ENCODE measurements at places on chromosomes 5 and 9.

DNA sequence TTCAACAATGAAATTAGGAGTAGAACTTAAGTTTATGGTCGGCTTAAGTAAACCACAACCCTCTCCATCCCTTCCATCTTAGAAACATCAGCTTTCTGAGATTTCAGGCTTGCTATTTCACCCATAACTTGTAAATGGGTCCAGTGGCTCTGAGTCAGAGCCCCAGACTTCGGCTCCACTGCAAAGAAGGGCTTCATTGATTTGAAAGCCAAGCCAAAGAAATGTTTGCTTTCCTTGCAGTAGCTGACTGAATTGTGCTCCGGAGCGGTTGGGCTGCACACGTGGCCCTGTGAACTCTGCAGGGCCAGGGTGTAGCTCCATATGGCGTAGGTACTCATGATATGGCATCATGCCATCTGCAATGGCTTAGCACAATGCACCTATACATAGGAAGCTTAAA is 57.0 kb downstream of the NREP start:
- DNase-seq: no peak

DNA sequence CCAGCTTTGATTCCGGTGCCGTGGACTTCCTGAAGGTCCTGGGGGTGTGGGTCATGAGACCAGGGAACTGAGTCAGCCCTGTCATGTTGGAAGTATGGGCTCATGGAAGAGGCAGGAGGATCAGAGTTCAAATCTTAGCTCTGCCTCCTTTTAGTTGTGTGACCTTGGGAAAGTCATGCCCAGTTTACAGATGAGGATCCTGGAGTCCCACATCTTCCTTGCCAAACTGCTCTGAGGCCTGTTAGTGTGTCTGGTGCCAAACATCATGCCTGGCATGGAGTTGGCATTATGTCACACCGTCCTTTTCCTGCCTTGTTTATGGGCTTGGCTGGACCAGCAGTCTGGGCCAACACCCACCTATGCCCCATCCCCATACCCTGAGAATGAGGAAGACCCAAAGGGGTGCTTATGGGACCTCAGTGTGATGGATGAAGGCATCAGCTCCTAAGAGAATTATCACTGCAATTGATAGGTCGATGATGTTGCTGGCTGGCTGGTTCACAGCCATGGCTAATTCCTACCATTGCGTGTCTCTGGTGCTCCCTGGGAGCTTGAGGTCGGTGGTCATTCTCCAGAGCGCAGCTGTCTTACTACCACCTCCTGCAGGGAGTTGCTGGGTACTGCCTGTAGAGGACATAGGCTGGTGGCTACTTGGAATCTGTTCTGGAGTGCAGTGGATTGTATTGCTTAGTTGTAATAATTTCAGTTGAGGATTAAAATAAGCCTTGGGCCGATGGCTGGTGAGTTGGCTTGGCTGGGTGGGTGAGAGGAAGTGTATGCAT is 140.5 kb upstream of the PITX1 start:
- DNase-seq: no peak

- no peak for DNase-seq
These were observed 25.1 kb downstream of the ERGIC1 start for GRCh38 chr5:172858990-172859811.

DNA sequence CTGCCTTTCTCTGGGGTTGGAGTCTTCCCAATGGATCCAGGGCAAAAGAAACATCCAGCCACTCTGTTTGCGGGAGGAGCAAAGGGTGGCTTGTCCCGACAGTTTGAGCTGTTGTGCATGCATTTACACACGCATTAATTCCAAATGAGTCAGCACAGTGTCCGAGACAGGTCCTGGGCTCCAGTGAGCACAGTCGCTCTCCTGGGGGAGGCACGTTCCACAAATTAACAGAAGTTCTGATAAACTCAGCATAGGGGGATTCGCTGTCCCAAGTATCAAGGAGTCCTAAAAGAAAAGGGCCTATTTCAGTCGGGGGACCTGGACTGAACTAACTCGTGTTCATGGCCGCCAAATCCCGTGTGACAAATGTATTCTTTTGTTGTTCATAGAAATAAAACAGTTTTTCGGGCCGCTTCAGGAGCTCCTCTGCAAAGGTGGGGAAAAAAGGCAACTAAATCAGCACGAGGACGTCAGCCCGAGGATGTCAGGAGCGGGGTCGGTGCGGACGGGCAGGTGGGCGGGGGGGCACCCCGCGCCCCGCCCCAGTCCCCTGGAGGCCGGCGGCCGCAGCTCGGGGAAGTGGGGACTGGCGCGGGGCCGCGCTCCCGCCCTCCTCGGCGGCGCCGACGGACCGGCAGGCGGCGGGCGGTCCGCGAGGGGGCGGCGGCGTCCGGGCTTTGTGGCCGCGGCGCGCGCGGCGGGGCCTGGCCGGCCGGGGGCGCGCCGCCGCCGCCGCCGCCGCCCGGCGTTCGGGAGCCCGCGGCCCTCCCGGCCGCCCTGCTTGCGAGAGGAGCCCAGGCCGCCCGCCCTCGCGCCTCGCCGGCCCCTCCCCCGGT is at the start of gene MSANTD3:
Gene MSANTD3, plus strand, starts transcription at position 614 of the 836 bp plus-strand sequence. CDS start 14,796 bp downstream, outside the sequence.
- DNase-seq: peak; percentile 34

GRCh38 chr9:136529516-136530460 is 16.1 kb downstream of the NOTCH1 start:
- no peak for DNase-seq

- DNase-seq: no peak
These were observed 496.5 kb upstream of the TNC start for GRCh38 chr9:115614326-115614999.

DNA sequence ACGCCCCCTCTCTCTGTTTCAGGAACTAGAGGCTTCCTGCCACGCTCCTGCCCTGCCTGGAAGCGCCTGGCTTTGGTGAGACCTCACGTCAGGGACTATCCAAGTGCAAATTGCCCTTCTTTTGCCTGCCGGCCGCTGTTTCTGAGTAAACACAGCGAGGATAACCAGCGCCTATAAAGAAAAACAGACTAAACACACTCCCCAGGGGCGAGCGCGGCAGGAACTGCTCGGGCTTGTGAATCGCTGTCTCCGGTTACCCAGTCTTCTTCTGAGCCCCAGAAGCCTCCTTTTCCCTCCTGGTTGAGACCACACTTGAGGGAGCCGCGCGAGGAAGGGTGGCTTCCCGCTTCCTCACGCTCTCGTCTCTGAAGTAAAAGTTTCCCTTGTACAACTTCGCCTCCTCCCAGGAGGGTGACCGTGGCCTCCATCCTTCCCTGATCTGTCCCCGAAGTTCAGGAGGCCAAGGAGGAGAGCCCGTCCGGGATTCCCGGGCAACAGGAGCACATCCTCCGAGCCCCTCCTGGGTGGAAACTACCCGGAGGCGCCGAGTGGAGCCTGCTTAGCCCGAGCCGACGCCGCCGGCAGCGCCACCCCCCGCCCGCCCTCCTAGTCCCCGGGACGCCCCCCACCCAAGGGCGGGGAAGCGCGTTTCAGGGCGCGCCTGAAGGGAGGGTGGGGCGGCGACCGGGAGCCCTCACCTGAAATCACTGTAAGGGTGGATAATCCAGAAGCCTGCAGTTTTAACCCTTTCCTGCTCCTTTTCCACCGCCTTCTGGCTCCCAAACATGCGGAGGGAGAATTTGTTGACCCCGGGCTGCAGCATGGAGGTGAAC is 993 bp downstream of the HCN1 start:
- no peak for DNase-seq

DNA sequence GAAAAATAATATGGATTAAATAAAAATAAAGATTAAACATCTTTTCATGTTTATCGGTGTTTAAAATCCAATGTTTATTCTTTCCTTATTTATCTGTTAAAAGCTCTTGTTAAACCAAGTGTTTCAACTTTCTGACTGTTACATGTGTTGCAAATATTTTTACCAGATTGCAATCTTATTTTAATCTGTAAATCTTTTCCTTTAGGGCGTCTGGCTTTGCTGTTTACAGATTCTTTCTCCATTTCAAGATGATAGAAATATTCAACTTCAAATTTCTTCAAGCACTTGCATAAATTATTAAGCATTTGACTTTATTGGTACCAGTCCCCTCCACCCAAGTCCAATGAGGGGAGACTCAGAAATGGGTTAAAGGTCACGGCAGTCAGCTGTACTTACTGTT is 16.9 kb upstream of the ABCA1 start:
- DNase-seq: no peak
